Glomerular endothelial cell (primary cell): ENCODE measurements at places on chromosomes 1 and 21. TPM values are rescaled to one million over a fixed set of nuclear protein-coding genes. Genes with fewer than 3 reads are reported as not detected.

DNA sequence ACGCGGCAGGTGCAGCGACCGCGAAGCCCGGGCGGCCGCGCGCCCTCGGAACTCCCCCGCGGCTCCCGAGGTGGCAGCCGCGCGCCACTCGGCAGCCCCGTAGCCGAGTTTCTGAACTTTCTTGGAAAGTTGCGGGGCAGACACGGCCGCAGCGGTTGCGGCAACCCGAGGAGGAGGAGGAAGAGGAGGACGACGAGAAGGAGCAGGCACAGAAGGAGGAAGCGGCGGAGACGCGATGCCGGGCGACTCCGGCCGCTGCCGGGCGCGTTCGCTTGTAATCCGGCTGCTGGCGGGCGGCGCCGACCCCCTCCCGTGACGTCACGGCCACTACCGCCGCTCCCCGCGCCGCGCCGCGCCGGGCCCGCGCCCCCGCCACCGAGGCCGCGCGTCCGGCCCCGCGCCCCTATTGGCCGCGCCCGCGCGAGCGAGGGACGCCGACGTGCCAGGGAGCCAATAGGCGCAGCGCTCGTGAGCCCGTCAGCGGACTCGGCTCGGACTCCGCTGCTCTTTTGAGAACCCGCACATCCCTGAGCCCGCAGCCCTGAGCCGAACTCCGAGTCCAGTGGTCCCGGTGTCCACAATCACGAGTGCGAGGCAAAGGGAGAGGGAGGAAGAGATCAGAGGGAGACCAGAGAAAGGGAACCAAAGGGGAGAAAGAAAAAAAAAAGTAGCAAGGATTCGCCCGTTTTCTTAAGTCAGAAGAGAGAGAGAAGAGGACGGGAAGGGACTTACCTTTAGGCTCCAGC is 736 bp upstream of the BARHL2 start:
- DNase-seq: no peak

- DNase-seq: no peak
These were observed 37.5 kb upstream of the HHAT start for GRCh38 chr1:210291081-210291764.

The KCNN3 gene
- 4.8 and 10.5 TPM in 2 replicates for total RNA-seq

DNA sequence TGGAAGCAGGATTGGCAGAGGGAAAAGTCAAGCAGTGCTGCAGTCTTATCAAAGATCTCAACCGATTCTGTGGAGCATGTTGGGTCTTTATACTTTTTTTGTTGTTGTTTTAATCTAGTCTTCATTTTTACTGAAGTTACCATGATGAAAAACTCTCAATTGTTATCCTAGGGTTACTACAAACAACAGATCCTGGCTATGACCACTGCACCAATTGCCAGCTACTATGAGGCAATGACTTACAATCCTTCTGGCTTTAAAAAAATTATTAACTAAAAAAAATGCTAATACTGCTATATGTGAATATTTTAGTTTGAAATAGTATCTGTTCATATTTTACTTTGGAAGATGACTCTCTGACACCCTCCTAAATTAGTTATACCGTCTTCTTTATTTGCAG is 145.9 kb downstream of the CNIH3 start:
- no peak for DNase-seq

The MRPS15 gene
- 59.2 and 82.6 TPM in 2 replicates for total RNA-seq

DNA sequence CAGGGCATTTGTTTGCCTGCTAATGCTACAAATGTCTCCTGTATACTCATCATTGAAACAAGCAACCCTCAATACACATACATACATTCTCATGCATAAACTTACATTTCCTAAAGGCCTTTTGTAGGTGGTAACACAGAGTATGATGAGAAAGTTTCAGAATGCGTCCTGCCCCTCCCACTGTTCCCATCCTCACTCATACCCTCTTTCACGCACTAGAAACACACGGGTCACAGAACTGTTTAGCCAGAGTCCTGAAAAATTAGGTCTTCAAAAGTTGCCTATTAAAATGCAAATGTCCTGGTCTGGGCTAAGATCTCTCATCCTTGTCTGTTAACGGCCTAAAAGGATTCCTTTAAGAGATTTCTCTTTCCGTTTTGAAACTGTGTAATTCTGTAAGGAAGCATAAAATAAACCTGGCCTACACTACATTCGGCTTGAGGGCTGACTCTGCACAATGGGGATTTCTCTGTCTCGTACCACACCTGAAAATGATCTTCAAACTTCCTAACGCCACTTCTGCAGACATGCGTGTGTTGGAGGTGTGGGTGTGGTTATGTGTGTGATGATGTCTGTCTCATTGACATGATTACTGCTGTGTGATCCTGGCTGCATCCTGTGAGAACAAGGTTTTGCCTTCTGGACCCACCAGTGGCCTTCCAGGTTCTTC is 5.3 kb upstream of the FCER1A start:
- DNase-seq: no peak

- no peak for DNase-seq
These were observed 4.1 kb downstream of the DCAF8 start for GRCh38 chr1:160258177-160258798.
